ENCODE measurements at places on chromosomes 7 and 10. TPM values are rescaled to one million over a fixed set of nuclear protein-coding genes. Genes with fewer than 3 reads are reported as not detected.

- DNase-seq: no peak
Observed at GRCh38 chr7:89104748-89105685, 309.5 kb upstream of the TEX47 start.

DNA sequence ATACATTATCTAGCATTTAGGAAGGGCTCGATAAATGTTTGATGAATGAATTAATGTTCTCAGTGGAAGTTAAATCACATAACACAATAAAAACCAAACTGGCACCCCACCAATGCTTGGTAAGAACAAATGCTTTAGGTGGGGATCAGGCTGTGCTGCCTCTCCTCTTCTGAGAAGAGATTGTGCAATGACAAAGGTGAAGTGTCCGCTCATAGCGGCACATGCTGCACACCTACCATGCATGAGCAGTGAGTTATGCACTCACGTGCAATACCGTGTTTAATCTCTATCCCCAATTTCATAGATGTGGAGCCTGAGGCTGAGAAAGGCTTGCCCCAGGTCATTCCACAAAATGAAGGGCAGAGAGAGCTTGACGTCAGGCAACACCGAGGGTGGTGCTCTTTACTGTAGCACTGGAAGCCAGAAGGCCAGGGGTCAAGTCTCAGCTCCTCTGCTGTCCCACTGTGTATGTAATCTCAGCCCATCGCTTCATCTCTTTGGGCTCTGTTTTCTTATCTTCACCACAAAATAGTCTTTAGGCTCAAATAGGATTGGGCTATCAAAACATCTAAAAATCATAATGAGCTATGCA lies 72.9 kb upstream of the EFCAB10 start:
- DNase-seq: no peak

The GARIN1A gene
- total RNA-seq: 1.3 TPM

DNA sequence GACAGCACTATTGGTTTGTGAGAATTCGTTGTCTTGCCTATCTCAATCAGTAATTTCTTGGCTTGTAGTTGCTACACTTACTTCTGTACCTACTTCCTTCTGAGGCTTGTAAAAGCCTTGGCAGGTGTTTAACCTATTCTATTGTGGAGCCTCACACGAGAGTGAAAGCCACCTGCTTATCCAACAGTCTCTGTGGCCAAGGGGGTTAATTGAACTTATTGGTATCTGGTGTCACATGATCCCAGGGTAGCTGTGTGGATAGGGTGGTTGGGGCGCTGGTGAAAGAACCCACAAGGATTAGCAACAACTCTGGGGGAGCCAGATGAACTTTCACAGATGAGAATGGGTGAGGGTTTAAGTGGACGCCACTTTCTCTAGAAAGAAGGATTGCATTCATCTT lies 13.9 kb upstream of the ATP6V0E2 start:
- no peak for DNase-seq

GRCh38 chr10:130781206-130781605 lies 530.3 kb downstream of the TCERG1L start:
- DNase-seq: no peak

The UPK3BL2 gene
- total RNA-seq: 9.7 TPM

The DEPP1 gene
- 14.8 TPM for total RNA-seq

GRCh38 chr10:100254191-100254590 lies 13.2 kb downstream of the CWF19L1 start:
- DNase-seq: no peak

The INMT gene
- 7.2 TPM for total RNA-seq

DNA sequence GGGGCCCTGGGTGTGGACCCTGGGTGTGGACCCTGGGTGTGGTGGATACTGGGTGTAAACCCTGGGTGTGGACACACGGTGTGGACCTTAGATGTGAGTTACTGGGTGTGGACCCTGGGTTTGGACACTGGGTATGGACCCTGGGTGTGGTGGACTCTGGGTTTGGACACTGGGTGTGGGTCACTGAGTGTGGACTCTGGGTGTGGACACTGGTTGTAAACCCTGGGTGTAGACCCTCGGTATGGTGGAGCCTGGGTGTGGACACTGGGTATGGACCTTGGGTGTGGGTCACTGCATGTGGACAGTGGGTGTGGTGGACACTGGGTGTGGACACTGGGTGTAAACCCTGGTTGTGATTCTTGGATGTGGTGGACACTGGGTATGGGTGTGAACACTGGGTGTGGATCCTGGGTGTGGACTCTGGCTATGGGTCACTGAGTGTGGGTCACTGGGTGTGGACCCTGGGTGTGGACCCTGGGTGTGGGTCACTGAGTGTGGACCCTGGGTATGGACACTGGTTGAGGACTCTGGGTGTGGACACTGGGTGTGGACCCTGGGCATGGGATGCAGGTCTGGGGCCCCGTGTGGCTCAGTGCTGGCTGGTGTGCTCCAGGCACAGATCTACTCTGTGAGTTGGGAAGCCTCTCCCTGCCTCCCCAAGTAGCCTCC lies 356.2 kb downstream of the GLRX3 start:
- DNase-seq: no peak

DNA sequence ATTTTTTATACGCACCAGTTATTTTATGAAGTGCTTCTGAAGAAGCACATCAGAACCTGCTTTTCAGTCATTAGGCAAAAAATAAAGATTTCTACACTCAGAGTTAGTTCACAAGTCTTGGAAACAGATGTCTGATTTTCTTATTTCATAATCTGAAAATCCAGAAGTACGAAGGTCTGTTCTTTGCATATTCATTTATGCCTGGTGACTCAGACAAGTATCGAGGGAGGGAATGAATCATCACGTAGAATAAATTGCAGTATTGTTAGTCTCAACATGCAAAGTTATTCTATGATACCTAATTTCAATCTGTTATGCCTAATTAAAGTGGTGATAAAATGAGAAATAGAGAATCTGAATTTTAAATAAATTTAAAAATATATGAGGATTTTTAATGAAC lies 113.6 kb upstream of the SEM1 start:
- DNase-seq: no peak

GRCh38 chr7:46058086-46058823 lies 137.2 kb upstream of the IGFBP3 start:
- no peak for DNase-seq

DNA sequence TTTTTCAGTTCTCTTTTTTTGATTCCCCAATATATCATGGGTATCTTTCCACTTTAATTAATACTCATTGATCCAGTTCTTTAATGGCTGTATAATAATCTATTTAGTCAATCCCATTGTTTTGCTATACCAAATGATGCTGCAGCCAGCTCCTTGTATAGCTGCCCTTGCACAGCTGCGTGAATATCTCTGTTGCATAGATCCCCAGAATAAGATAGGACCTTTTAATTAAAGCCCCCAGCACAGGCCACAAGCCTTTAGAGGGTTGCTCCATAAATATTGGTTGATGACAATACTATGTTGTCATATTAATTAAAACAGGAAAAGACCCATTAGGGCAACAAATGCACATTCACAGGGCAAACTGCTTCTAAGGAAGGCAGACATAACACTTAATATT lies 57.9 kb downstream of the BUB3 start:
- DNase-seq: no peak

DNA sequence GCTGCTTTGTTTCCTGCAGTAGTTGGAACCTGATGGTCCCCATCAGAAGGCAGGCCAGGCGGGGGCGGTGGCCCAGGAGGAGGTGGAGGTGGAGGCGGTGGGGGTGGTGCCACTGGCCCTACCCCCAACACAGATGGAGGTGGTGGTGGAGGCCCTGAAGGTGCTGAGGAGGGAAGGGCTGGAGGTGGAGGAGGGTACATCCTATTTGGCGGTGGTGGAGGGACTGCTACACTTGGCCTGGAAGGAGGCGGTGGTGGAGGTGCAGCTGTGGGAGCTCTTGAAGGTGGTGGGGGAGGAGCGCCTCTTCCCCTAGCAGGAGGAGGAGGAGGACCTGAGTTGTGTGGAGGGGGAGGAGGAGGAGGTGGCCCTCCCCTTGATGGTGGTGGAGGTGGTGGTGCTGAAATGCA lies 36.8 kb downstream of the LMOD2 start:
- DNase-seq: no peak

The SLC13A4 gene
- total RNA-seq: not detected

GRCh38 chr10:104778371-104778770 lies 137.3 kb downstream of the SORCS3 start:
- DNase-seq: no peak

GRCh38 chr10:89887406-89887805 lies 186.0 kb downstream of the KIF20B start:
- no peak for DNase-seq

DNA sequence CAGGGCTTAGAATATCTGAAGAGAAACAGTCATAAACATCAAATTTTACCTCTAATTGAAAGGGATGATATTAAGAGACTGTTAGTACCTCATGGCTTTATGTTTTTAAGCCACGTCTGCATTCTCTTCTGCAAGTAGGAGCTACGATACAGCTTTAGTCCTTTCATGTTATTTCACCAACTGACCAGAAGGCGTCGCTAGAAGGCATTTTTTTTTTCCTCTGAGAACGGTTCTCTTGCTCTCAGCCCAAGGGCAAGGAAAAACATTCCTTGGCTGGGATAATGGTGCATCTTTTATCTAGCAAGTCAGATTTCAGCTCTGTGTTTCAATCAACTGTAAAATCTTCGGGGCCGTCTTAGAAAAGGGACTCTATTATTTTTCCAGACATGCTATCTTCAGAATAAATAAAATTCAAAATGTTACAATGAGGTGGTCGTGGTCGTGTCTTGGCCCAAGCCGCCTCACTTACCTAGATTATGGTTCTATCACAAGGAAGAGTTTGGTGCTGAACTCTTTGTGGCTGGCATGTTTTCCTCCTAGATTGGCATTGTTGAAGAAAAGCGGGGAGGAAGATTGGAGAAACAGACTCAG lies 41.6 kb upstream of the LYZL2 start:
- DNase-seq: no peak

- no peak for DNase-seq
Observed at GRCh38 chr7:45253368-45253767, 95.8 kb downstream of the RAMP3 start.

- no peak for DNase-seq
Observed at GRCh38 chr7:130697820-130698219, 11.5 kb upstream of the TSGA13 start.

The MMD2 gene
- total RNA-seq: not detected

DNA sequence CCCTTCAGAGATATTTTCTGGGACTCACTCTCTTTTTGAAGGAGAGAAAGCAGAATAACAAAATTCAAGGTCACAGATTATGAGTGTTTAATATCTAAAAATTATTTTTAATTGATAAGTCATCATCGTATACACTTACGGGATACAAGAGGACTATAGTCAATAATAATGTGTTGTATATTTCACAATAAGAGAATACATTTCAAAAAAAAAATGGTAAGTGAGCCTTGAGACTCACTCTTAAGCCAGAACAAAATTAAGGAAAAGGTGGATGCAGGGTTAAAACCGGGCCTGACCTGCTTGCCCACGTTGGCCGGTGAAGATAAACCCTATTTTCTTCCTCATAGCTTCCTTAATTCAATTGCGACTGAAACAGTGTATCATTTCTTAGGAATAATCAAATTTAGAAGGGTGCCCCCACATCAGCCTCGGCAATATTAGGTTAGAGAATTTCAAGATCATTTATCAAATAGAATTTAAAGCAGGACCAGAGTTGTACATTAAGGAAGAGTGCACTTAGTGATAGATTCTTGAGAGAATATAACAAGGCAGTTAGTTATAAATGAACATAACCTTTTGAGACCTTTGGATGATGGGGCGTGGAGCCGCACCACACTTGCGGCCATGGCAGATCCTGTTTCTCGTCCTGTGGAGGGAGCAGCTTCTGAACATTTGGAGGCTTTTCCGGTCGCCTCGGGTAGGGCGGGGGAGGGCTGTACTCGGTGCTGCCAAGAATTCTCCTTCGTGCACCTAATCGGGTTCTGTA lies 321.8 kb downstream of the PAXIP1 start:
- DNase-seq: no peak

The CUTC gene
- 10.7 TPM for total RNA-seq

DNA sequence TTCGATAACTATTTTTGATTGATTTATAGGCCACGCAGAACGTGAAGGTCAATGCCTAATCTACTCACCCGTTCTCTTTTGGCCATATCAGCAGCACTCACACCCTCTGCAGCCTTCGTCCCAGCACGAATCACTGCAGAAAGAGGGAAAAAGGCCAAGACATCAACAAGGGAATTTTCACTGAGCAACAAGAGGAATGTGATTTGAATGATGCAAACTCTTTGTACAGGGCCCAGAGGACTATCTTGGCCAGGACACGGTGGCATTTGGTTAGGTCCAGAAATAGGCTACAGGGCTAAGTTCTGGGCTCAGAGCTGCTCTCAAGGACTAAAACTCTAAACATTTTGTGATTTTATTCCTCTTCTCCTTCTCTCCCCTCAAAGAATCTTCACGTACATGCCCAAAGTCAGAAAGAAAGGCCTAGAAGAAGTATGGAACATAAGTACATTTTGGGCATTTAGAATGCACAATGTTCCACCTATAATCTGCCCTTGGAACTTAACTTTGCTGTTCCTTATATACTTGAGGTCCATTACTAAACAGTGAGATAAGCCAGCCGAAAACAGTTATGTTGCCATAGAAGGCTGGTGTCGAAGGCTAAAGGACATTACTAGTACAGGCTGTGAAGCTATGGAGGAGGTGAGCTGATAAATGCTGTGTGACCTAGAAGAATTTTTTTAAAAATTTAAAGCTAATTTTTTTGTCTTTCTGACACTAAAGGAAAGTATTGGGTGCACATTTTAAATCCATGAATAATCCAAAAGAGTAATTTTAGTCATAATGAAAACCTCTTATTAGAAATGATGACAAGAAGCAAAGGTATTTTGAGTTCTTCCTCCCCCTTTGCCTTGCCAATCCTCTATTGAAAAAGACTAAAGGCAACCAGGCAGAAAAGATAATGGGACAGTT lies 20.0 kb downstream of the RBM28 start:
- no peak for DNase-seq

DNA sequence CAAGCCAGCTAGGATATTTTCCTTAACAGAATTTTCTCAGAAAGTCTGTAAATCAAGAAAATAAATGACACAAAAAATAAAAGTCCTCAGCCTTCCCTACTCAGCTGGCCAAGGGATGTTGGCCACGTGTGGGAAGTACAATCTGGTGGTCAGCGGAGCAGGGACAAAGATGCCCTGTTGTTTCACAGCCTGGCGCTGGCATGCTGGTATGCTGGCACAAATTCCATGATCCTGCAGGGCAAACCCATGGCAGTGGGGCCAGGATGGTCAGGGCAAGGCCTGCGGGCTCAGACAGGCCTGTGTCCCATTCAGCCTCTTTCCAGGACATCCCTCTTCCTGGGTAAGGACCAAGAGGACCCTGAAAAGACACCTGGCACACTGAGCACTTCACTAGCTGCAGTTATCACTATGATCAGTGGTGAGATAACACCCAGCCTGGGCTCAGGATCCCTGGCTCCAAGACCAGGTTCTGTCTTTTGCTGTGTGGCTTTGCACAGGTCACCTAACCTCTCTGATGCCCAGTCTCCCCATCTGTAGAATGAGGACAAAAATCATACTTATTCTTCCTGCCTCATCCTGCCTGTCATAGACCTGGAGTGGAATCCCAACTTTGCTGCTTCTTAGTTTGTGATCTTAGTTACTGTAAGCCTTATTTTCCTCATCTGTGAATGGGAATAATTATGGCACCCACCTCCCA lies 10.8 kb upstream of the HSPA12A start:
- DNase-seq: no peak

DNA sequence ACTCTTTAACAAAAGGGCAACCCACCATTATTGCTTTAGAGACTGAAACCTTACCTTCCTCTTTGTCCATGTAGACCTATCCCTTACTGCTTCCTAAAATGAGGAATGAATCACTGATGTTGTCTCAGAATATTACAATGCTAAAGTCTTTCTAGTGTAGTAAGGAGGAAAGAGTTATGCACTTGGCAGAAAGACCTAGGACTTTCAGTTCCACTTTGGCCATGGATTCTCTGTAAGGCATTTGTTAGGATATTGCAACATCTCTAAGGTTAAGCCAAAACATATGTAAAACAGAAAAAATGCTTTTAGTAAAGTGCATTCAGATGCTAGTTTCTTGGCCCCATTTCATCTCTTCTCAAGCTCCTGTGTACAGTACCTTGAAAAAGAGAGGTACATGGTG lies 230.9 kb downstream of the PARD3 start:
- DNase-seq: no peak

Measured in mucosa of descending colon (tissue), 3 donors.